Stimulated activated CD8-positive, alpha-beta memory T cell treated with anti-CD3 and anti-CD28 coated beads, Interleukin-7, amount 100 ng/mL, for 48 hours (primary cell): ENCODE measurements at places on chromosomes 4 and X.

DNA sequence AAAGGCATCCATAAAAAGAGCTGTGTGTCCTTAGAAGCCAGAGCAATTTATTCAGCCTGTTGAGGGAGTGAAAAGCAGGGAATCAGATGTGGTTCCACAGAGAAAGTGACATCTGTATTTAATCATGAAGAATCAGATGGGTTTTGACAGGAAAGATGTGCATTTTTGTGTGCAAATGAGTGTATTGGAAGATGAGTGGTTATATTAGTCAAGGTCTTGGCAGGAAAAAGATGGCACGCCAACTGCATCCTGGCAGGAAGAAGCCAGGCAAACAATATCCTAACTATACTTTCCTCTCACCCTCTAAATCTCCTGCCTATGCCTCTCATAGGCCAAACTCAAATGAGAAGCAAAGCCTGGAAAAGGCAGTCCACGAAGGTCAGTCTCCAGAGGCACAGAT, 59.1 kb downstream of the SCFD2 start:
- no peak for DNase-seq

- DNase-seq = no peak
Observed at GRCh38 chrX:8629871-8630270, 102.1 kb downstream of the ANOS1 start.

DNA sequence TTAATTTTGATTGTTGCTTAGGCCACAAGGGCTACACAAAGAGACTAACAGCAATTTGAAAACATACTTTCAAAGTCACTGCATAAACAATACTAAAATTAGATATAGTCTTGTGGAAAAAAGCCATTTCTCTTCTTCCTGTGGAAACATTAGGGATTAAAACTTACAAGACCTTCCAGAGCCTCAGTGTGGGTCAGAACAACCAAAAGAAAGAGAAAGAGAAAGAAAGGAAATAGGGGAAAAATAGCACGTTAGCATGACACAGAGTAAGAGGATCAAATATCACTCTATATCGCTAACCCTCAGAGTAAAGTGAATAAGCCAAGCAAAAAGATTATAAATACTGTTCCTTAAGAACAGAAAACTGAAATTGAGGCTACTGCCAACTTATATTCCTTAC, 127.8 kb upstream of the DIAPH2 start:
- DNase-seq = no peak

DNA sequence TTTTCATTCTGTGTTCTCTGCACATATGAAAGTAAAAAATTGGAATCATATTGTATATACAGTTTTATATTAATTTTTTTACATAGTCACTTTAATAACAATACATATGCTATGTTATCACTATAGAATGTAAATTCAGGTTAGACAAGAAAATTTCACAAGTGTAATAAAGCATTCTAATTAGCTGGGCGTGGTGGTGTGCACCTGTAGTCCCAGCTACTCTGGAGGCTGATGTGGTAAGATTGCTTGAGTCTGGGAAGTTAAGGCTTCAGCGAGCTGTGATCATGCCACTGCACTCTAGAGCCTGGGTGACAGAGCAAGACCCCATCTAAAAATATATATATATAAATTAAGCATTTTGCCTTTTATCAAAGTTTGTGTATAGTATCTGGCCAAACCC, 95.7 kb downstream of the ANXA3 start:
- DNase-seq = no peak

DNA sequence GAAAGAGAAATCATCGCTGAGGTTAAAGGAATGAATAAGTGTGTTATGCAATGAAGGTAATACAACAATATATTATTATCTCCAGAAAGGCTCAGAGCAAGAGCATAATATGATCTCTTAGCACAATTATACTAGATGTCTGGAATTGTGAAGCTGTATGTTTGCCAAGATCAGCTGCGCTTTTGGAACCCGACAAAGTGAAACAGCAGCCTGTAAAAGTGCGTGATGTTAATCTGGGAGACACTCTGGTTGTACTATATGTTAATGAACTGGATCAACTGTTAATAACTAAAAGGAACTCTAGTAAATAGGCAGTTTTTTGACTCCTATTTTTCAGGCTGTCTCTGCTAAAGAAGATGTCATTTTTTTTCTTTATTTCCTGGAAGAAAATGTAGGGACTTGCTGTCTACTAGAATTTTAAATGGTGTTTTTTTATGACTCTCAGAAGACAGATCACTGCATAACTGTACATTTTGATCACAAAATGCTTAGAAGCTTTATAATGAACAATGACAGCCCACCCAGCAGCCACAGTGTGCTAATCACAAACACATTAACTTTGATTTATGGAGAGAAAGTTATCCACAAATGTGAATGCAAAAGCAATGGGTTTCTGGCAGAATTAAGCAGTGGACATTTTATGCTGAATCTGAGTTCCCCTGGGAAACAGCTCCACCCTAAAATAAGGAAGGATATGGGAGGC, 50.2 kb downstream of the UGT2B28 start:
- DNase-seq = no peak

- DNase-seq = no peak
Observed at GRCh38 chr4:7476820-7477219, 42.1 kb upstream of the PSAPL1 start.
